ENCODE measurements at places on chromosomes 1 and 21.

GRCh38 chr1:62012836-62013235, 181.8 kb upstream of the L1TD1 start:
- DNase-seq, result no peak

DNA sequence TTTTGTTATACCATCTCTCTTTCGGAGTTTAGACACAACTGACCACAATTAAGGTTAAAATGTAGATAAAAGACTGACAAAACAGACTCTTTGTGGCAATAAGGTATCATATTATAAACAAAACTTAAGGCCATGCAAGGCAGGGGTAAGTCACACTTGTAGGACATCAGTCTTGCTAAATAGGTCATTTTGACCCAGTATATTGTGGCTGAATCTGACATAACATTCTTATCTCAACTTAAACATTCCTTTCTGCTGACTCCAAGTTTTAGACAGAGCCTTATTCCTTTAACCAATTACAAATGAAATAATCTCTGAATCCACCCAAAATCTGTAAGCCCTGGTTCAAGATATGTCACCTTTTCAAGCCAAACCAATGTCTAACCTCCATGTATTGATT, 733.4 kb upstream of the B3GALT2 start:
- peak; percentile 73 for DNase-seq

- DNase-seq, result no peak
Measured at GRCh38 chr1:93340090-93340489, 5.6 kb upstream of the DR1 start.

- DNase-seq, result peak; percentile 78
Measured at GRCh38 chr1:236063919-236064673, 794 bp downstream of the NID1 start.
